CD4-positive, alpha-beta T cell treated with Interferon gamma for 1 hour (primary cell): ENCODE measurements at places on chromosomes 2 and 18.
A peak's percentile ranks its signal among the peaks of the same experiment; 100 is the strongest.

DNA sequence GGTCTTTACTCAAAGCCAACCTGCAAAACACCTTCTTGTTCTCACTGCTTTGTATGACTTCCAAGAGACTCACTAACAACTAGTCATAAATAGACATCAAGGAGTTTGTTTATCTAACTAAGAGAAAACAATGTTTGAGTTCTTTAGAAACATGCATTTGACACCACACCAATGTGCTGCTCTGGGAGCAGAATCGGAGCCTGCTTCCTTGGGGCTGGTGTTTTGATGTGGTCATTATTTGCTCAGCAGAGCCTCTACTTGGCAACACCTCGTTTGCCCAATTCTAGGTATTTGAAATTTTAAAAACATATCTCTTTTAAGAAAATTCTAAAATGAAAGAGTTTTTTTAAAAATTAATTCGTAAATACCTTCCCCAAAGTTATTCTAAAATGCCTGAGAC, 167.5 kb downstream of the BCL2 start:
- peak; percentile 31 for DNase-seq

- no peak for DNase-seq
Observed at GRCh38 chr2:128783193-128783671, 464.6 kb upstream of the HS6ST1 start.

- peak; percentile 8 for DNase-seq
Observed at GRCh38 chr2:11681722-11682589, 12.0 kb upstream of the NTSR2 start.

DNA sequence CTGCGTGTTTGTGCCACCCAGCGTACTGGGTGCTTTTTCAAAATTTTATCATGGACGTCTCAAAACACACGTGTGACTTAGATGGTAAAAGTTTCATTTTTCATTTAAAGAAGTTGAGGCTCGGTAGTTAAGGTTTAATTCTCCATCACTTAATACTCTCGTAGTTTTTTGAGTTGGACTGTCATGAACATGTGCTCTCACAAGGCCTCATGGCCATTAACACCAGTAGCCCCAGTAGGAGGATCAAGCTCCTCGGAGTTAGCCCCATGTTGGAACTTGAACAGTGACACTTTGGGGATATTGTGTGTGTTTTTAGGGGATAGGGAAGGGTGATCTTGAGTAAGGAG, 15.3 kb downstream of the NMUR1 start:
- DNase-seq: no peak

DNA sequence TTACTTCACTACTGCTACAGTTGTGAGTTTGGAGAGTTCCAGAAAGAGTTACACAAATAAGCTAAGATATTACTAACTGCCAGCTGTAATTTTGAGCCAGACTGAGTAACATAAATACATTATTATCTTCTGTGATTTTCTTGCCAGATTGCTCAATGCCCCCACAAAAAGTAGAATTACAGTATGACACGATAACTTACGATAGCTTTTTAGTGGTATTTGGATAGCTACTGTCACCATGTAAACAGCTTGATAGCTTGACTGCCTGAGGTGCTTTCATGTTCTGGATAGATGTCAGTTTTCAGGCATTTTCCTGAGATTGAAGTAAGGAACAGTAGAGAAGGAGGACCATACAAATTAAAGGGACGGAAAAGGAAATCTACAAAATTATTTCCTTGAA, 533.3 kb downstream of the SOCS6 start:
- no peak for DNase-seq

DNA sequence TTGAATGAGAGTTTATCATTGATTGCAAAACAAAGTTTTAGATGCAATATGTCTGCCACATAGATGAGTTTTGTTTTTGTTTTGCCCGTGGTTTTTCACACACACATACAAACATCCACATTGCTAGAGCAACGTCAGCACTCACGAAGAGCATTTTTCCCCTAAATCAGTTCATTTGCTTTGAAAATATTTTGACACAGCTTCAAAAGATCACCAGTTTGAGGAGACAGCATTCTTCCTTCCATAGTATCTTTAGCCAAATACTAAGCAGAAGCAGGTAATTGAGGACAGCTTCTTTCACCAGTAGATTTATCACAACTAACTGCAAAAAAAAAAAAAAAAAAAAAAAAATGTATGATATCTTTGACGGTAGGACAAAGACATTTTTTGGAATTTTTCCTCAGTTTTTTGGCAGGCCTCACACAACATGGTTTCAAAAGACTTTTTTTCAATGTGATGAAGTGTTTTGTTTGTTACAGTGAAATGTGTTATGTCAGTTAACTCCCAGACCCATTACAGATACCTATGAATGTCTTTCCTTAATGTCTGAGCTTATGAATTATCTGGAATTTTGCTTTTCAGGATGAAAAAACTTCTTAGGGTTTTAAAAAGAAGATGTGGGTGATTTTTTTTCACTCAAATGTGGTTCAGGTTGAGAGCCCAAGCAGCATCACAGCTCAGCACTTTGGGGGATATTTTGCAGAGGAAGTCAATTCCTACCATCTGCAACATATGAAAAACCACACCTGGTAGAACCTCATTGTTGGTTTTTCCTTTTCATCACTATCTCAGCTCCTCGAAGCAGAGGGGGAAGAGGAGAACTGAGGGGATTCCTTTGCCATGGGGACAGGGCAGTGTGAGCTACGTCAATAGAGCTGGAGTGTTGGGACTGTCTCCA, 31.6 kb downstream of the AOX1 start:
- no peak for DNase-seq

- no peak for DNase-seq
Observed at GRCh38 chr18:8003878-8004675, 437.0 kb downstream of the PTPRM start.

- DNase-seq: no peak
Observed at GRCh38 chr2:146659976-146660375, 1184.9 kb upstream of the ACVR2A start.

GRCh38 chr2:227914362-227914761, 42.9 kb downstream of the DAW1 start:
- DNase-seq: no peak

DNA sequence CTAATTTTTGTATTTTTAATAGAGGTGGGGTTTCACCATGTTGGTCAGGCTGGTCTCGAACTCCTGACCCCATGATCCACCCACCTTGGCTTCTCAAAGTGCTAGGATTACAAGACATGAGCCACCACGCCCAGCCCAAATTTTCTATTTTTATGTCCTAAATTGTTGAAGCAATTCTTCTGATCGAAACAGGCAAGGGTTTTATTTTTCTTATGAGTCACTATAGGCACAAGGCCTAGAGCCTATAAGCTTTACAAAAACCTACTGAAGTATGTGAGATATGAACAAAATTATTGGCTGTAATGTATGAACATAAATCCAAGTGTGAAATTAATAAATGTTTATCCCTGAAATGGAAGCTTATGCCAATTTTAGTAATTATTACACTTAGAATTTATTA, 464.2 kb upstream of the NRP2 start:
- no peak for DNase-seq

DNA sequence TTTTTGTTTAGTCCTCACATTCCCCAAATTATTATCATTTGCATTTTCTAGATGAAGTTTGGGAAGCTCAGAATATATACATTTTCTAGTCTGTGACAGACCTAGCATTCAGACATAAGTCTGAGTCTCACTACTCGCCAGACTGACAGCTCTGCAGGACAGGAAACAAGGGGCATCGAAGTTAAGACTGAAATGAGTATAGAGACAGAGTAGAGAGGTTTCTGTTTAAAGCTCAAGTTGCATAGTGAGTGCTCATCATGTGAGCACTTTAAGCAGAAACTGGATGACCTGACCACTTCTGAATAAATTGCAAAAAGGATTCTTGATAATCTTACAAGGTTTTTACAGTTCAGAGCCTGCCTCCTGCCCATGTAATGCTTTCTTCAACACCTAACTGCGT, 1.1 kb downstream of the HADHB start:
- no peak for DNase-seq

GRCh38 chr2:159518321-159519005, 97.9 kb downstream of the BAZ2B start:
- DNase-seq: no peak

DNA sequence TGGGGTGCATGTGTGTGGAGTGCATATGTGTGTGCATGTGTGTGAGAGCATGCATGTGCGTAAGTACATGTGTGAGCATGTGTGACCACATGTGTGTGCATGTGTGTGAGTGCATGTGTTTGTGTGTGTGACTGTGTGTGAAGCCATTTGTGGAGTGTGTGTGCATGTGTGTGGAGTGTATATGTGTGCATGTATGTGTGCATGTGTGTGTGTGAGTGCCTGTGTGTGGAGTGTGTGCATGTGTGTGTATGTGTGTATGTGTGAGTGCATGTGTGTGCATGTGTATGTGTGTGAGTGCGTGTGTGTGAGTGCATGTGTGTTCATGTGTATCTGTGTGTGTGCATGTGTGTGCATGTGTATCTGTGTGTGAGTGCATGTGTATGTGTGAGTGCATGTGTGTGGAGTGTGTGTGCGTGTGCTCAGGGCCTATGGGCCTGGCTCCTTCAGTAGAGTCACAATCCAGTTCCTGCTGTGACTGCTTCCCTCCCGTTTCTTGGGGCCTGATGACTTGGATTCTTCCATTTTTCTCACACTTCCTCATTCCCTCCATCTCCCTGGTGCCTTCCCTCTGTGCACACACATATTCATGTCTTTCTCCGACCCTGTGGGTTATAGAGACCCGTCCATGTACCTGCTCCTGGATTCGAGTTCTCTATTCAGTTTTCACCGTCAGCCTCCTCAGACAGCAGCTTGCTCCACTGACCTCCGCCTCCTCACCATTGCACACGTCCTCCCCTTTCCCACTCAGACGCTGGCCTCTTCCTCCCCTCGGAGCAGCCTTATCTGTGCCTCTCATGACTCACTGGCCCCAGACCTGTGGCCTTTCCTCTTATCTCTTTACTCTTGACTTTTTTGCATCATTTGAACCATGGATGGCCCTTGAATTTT, 25.2 kb downstream of the TOGARAM2 start:
- DNase-seq: no peak

- DNase-seq: no peak
Observed at GRCh38 chr2:16974688-16975087, 309.1 kb upstream of the CYRIA start.

DNA sequence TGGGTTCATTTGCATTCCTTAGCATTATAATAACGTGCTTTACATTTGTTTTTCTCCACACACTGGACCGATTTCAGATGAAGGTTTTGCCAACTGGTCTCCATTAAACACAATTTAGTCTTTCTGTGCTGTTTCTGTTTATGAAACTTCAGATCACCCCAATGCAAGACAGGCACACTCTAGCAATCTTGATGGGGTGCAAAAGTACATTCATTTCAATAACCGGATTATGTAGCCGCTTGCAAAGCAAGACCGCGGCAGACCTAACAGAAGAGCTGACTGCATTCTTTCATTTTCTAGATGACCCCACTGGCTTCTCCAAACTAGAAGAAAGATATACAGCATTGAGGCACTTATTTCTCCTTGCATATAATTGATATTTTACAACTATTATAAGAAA, 301.5 kb downstream of the PIEZO2 start:
- no peak for DNase-seq

- DNase-seq: no peak
Observed at GRCh38 chr2:6952101-6952500, 34.9 kb downstream of the RNF144A start.

GRCh38 chr2:135055182-135055786, 3.2 kb downstream of the RAB3GAP1 start:
- no peak for DNase-seq

DNA sequence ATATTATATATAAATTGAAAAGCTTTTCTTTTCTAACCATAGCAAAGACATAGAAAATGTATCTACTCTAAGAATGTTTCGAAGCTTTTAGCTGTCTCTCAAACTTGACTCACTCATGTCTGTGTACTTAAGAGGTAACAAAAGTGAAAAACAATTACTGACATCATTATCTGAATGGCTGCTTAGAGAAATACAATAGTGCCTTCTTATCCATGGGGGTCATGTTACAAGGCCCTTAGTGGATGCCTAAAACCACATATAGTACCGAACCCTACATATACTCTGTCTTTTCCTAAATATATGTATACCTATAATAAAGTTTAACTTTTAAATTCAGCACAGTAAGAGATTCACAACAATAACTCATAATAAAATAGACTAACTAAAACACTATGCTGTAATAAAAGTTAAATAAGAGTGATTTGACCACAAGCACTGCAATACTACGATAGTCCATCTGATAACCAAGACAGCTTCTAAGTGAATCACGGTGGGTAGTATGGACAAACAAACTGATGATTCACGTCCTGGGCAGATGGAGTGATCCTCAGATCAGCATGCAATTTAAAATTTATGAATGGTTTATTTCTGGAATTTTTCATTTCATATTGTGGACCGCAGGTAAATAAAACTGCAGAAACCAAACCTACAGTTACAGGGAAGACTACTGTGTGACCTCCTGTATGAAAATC, 246.2 kb downstream of the XIRP2 start:
- no peak for DNase-seq

GRCh38 chr18:54991981-54992380, 32.7 kb upstream of the CCDC68 start:
- no peak for DNase-seq

- no peak for DNase-seq
Observed at GRCh38 chr18:26574958-26575864, 26.9 kb upstream of the KCTD1 start.

DNA sequence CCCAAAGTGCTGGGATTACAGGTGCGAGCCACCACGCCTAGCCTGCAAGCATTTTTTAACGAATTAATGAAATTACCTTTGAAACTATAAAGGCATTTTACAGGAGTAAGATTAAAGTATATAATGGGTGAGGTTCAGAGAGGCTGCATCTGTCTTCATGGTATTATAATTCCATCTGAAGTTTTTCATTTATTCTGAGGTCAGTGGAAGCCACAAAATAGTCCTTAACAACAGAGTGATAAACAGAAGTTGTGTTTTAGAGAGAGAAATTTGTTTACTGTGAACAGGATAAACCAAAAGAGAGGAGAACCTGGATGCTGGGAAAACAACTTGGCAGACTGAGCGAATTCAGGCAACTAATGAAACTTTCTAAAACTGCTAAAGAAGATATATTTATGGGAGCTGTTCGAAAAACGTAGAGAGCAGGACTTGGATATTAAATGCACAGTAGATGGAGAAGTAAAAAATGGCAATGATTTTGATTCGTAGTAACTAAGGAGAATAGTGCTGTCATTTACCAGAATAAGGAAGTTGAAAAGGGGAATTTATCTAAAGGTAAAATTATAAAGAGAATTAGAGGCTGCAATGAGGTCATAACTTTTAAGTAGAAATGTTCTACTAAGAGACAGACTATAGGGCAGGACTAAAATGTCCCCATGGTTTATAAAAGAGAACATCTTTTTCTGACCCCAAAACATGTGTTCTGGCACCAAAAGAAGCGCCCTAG, 37.9 kb upstream of the ITGA4 start:
- no peak for DNase-seq

DNA sequence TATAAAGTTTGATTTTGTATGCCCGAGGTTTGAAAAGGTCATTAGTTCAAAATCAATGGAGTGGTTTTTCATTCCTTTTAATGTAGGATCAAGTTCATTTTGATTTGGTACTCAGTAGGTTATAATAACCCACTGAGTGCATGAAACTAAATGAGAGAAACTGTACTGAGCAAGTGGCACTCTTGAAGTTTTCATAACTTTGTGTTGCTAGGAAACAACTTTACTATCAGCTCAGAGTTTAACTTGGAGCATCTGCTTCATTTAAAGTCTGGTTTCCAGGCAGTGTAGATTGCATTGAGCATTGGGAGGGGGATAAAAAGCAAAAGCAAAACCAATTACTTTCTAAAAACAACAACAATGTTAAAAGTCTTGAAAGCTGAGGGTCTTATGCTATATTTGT, 1361.6 kb upstream of the CHAC2 start:
- no peak for DNase-seq

GRCh38 chr2:96204836-96205624, 3.6 kb downstream of the STARD7 start:
- no peak for DNase-seq

- no peak for DNase-seq
Observed at GRCh38 chr18:35432565-35433001, 55.4 kb upstream of the ZNF396 start.
